ENCODE measurements at places on chromosomes 1 and 21. TPM values are rescaled to one million over a fixed set of nuclear protein-coding genes. Genes with fewer than 3 reads are reported as not detected.

DNA sequence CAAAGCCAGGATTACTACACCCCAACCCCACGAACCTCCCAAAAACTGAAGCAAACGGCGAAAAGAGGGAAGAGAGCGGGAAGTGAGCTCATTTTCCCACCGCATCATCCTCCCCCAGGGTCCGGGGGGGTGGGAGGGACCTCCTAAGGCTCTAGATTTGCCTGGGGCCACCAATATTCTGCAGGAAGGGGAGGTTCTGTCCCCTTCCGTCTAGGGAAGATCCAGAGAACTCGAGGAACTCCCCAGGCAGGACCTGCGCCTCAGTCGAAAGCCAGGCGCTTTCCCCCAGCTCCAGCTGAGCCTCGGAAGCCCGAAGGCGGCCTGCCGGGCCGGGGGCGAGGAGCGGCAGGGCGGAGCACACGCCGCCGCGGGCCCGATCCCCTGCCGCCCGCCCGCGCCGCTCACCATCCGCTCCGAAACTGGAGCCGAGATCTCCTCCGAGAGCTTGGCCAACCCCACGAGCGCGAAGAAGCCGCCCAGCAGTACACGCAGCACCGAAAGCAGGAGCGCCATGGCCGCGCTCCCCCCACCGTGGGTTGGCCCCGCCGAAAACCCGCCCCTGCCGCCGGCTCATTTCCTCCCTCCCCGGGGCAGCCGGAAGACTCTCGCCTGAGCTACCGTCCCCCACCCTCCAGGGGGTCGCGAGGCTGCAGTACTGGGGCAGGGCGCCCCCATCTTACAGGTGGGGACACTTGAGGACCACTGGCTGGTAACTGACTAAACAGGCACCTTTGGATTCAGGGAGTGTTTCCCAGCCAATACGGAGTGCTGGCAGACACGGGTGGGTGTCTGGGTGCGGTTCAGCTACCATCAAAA lies at the start of gene TMEM35B:
TMEM35B (minus strand) TSS at position 555 of the 816 bp plus-strand sequence; CDS start at position 513, 42 bp downstream.
- DNase-seq, result peak; percentile 95

DNA sequence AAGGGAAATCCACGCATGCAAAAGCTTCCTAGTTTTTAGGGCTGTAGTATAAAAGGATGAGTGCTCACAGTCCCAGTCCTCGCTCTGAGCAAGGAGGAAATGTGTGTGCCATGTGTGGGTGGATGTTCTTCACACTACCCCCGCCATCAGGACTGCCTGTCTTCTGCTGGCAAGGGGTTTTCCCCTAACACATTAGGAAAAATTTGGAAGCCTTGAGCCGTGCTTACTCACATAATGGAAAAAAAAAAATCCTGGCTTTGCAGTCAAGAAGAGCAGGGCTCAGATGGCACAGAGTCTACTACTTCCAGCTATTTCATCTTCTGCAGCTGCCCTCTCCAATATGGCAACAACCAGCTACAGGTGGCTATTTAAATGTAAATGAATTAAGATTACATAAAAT lies 363.1 kb downstream of the PLPP3 start:
- no peak for DNase-seq

GRCh38 chr21:36994501-36995158 lies 11.9 kb upstream of the RIPPLY3 start:
- peak; percentile 74 for DNase-seq

Gene FCRL3
- total RNA-seq, result 0.05 TPM

- DNase-seq, result no peak
Observed at GRCh38 chr1:64479874-64480273, 9.9 kb downstream of the CACHD1 start.

DNA sequence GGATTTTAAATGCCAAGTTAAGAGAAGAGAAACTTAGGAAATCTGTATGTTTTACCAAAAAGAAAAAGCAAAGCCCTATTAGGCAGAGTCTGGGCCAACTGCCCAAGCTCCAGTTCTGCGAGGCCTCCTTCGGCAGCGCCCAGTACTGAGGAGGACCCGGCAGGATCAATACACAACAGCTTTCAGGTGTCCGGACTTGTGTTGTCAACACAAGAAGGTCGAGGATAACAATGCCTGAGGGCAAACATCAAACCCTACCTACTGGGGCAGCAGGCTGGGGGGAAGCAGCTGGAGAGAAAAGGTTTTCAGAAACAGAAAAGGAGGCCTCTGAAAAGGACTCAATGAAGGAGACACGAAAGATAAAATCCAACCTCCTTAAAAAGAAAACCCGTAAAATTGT lies 98.1 kb upstream of the GJB5 start:
- no peak for DNase-seq

- DNase-seq, result no peak
Observed at GRCh38 chr1:153698923-153699714, 20.6 kb downstream of the NPR1 start.

GRCh38 chr1:19478322-19478721 lies 7.0 kb downstream of the CAPZB start:
- DNase-seq, result no peak

- DNase-seq, result no peak
Observed at GRCh38 chr1:96872757-96873156, 151.2 kb downstream of the PTBP2 start.

Gene PCBP3
- total RNA-seq, result 7.5 TPM

Gene RGS4
- not detected for total RNA-seq

GRCh38 chr1:186798960-186799688 lies 29.6 kb upstream of the PLA2G4A start:
- DNase-seq, result no peak

- no peak for DNase-seq
Observed at GRCh38 chr1:179146476-179146875, 64.6 kb downstream of the TOR3A start.

Gene AMY1B
- not detected for total RNA-seq

- no peak for DNase-seq
Observed at GRCh38 chr1:196684476-196684875, 32.6 kb downstream of the CFH start.

DNA sequence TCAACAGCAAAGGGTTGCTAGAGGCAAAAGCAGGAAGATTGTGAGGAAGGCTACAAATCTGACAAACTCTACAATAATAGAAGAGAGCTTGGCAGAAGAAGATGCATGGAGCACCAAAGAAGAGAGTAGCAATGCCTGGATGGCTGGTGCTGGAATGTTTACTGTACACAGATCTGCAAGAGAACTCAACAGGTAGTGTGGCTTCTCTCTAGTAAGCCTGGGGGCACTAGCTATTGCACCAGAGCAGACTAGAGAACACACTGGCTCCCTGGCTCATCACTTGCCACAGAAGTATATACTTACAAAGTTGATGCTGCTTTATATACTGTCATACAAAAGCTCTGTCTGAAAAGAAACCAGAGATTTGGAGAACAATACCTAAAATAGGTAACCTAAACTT lies 475.0 kb upstream of the NCAM2 start:
- DNase-seq, result no peak

Gene HLX
- total RNA-seq, result 5.7 TPM

DNA sequence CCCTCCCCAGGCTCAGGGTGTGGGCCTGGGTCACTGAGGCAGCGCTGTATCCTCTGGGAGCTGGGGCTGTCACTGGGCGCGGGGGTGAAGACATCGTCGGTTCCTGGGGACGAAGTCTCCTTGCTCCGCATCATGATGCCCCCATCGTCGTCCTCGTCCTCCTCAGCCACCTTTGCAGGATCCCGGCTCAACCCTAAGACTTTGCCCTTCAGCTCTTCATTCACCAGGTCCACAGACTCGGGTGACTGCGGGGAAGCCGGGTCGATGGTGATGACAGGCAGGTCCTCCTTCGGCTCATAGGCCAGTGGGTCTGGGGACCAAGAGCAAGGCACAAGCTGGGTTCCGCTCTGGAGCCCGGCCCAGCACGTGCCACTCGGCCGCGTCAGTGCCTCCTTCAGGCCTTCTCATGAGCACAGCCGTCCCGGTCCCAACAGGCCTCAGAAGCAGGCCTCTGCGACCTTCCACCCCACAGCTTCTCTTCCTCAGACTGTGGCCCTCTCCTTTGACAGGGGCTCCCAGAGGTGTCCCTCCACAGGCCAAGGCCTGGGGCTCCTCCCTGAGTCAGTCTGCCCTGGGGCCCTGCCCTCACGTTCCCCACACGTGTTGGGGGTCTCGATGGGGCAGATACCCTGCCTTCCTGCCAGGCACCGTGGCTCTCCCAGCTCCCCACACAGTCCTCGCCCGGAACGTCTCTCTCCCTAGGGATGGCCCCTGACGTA lies 54.4 kb downstream of the SLC9A1 start:
- DNase-seq, result no peak
